ENCODE measurements at places on chromosomes 3 and 15.

GRCh38 chr3:177405191-177405672 is 207.9 kb upstream of the TBL1XR1 start:
- DNase-seq, result no peak

GRCh38 chr15:28954466-28955159 is 68.8 kb downstream of the APBA2 start:
- no peak for DNase-seq

GRCh38 chr3:197577366-197578074 is 21.8 kb upstream of the BDH1 start:
- no peak for DNase-seq

- no peak for DNase-seq
Measured at GRCh38 chr3:49626101-49626581, 48.0 kb upstream of the APEH start.

DNA sequence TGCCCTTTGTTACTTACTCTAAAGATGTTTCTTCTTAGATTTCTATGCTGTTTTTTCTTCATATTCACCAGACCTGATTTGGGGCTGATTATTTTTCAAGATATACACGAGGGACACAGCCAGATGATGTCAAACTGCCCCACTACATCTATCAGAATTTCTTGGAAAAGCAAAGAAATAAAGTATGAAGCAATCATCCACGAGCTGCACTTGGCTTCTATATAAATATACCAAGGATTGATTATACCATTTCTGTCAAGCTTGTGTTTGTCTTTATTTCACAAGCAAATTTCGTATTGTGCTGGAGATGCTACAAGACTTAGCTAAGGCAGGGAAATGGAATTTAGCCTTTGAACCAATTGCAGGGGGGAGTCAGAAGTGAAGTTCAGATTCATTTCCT is 715.1 kb upstream of the NR2F2 start:
- DNase-seq, result no peak

DNA sequence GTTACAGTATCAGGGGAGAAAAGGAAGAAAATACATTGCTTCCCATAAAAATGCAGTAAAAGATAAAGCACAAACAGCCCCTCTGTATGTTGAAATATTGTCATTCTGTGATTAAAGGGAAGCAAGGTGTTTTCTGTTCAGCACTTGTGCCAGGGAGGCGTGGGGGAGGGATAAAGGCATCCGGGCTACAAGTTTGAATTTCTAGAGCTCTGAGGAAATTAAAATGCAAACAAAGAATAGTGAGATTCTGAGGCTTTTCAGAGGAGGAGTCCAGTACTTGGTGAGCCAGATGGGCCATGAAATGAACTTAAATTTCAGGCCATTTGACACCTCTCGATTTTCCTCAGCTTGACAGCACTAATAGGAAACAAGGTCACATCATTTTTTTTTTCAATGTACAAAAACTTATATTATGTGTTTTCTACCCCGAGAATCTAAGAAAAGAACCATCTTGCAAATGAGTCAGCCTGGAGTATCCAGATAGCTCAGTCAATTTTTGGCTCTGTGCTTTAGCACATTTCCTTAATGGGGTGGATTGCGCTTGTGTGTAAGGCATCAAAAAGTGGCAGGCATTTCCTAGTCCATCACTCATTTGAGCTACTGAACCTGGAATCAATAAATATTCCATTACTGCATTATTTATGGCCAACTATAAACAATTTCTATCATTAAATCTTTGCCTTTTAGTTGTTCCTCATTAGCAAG is 640.8 kb upstream of the TBL1XR1 start:
- DNase-seq, result no peak

- no peak for DNase-seq
Measured at GRCh38 chr3:23203708-23204330, 692 bp downstream of the UBE2E2 start.

- DNase-seq, result no peak
Measured at GRCh38 chr15:35023804-35024203, 35.7 kb upstream of the ZNF770 start.

DNA sequence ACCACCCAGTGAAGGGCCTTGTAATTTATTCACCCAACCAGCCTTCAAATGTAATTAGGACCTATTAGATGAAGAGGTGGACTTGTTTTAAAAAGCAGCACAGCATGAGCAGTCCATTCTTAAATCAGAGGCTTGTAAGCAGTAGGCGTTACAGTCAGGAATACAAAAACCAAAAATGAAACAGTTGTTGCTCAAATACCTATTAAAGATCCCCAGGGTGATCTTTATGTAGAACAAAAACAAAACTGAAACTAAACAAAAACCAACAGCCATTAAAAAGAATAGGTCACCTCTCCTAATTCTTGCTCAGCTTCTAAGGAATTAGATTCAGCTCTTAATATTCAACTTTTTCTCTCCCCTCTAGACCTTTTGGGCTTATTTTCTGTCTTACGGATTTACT is 104.9 kb upstream of the ST8SIA2 start:
- no peak for DNase-seq

GRCh38 chr3:183233966-183234365 is 19.1 kb upstream of the B3GNT5 start:
- no peak for DNase-seq

GRCh38 chr3:178676942-178677790 is 140.9 kb downstream of the KCNMB2 start:
- DNase-seq, result no peak

DNA sequence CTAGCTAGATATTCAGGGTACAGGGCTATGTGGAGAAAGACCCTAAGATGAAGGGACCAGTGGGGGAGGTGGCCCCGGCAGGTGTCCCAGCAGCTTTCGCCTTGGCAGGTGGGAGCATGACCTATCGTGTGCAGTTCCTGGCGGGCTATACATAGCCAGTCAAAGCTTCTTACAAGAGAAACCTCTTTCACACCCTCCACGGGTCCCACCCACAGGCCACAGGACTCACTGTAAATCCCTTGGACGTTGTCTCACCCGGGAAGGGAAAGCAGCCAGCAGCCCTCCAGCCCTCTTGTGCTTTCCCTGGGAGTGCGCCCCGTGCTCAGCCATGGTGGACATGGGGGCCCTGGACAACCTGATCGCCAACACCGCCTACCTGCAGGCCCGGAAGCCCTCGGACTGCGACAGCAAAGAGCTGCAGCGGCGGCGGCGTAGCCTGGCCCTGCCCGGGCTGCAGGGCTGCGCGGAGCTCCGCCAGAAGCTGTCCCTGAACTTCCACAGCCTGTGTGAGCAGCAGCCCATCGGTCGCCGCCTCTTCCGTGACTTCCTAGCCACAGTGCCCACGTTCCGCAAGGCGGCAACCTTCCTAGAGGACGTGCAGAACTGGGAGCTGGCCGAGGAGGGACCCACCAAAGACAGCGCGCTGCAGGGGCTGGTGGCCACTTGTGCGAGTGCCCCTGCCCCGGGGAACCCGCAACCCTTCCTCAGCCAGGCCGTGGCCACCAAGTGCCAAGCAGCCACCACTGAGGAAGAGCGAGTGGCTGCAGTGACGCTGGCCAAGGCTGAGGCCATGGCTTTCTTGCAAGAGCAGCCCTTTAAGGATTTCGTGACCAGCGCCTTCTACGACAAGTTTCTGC is 15.0 kb downstream of the GRK7 start:
- DNase-seq, result no peak

DNA sequence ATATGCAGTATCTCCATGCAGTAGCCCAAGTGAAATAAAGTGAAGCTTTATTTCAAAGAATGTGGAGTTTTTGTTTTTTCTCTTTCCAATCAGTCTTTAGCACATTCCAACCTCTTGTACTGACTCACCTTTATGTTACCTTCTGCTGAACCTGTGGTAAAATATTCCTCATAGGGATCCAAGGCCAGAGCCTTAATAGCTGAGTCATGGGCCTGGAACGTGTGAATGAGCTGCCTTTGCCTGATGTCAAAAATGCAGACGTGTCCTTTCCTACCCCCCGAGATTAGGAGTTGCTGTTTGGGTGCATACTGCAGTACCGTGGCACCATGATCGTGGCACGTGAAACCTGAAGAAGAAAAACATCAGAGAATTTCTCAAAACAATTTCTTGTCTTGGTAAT is 108.5 kb downstream of the GLDN start:
- no peak for DNase-seq

DNA sequence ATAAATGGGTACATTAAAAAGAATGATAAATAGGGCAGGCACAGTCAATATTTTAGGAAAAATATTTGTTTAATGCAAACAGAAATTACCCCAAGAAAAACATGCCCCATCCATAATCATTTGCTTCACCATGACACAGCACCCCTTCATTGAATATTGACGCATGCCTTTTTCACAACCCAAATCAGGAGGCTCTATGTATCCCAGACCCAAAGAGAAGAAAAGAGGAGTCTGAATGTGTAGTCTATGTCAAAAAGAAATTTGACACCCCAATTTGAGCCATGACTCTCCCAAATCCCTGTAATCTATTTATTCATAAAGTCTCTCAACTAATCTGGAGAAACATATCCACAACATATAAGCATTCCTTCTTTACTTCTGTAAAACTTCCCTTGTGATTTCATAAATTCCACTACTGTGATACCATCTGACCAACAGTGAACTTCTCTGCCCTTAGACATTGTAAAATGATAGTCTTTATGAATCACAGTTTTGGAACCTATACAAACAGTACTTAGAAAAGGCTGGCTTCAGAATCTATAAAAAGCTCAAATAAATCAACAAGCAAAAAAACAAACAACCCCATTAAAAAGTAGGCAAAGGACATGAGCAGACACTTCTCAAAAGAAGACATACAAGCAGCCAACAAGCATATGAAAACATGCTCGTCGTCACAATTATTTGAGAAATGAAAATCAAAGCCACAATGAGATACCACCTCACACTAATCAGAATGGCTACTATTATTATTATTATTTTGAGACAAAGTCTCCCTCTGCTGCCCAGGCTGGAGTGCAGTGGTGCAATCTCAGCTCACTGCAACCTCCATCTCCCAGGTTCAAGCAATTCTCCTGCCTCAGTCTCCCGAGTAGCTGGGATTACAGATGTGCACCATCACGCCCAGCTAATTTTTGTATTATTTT is 53.4 kb upstream of the XRN1 start:
- no peak for DNase-seq

- DNase-seq, result no peak
Measured at GRCh38 chr15:29124581-29125381, 144.8 kb downstream of the NSMCE3 start.

DNA sequence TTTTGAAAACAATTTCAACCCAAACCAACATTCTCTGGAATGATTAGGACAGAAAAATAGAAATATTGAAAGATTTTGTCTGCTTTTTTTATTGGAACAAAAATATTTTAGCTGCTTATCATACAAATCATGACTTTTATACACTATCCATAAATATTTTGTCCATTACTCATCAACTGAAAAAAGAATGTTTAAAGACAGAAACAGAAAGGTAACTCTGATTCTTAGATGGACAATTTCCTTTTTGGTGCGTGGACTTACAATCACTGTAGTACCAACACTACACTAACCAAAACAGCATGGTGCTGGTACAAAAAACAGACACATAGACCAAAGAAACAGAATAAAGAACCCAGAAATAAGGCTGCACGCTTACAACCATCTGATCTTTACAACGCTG is 582.8 kb upstream of the CCDC54 start:
- DNase-seq, result no peak

- DNase-seq, result no peak
Measured at GRCh38 chr3:193261970-193262369, 20.9 kb downstream of the PLAAT1 start.

GRCh38 chr3:144809380-144809779 is 837.8 kb downstream of the DIPK2A start:
- DNase-seq, result no peak

DNA sequence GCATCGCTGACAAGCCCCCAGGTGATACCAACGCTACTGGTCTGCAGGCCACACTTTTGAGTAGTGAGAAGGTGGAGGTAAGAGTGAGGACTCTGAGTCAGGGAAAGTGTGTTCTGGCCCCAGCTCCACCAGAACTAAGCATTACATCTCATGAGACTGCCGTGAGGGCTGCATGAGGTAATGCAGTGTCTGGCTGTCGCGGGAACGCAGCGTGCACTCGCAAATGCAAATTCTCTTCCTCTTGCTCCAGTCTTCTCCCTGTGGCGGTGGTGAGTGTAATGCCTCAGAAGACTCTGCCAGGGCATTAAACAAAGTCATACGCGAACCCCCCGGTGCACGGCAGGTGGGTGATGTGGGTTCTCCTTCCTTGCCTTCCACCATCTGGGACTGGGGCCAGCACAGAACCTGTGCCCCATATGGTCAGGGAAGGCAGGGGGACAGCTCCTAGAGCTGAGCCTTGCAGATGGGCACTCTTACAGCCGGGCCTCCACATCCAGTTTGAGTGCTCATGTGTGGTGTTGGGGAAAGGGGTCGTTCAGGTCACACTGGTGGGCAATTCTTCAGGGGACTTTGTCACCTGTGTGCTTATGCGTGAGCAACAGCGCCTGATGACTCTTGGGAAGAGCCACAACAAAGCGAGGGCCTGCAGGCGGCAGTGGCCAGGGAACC is 175.8 kb downstream of the XXYLT1 start:
- no peak for DNase-seq

- no peak for DNase-seq
Measured at GRCh38 chr3:160018959-160019358, 30.3 kb downstream of the IL12A start.

- DNase-seq, result no peak
Measured at GRCh38 chr3:16066975-16067374, 107.5 kb upstream of the GALNT15 start.

- DNase-seq, result no peak
Measured at GRCh38 chr15:69320977-69321554, 22.4 kb downstream of the PAQR5 start.

GRCh38 chr3:46127503-46127902 is 80.6 kb downstream of the CCR1 start:
- no peak for DNase-seq

DNA sequence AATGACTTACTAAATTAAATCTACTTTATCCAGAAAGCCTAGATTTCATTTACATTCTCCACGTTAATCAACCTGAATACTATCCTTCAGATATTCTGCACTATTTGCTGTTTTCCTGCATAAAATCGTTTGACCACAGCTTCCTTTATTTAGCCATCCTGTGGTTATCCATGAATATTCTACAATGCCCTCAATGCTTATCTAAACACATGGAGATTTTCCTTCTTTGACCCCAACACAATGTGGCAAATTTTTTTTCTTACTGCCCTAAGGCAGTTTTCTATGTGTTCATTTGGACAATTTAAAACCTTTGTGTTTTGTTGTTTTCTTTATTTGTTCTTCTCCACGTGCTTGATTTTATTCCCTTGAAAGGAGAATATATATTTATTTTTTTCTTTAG is 495.5 kb upstream of the ROBO1 start:
- DNase-seq, result no peak

DNA sequence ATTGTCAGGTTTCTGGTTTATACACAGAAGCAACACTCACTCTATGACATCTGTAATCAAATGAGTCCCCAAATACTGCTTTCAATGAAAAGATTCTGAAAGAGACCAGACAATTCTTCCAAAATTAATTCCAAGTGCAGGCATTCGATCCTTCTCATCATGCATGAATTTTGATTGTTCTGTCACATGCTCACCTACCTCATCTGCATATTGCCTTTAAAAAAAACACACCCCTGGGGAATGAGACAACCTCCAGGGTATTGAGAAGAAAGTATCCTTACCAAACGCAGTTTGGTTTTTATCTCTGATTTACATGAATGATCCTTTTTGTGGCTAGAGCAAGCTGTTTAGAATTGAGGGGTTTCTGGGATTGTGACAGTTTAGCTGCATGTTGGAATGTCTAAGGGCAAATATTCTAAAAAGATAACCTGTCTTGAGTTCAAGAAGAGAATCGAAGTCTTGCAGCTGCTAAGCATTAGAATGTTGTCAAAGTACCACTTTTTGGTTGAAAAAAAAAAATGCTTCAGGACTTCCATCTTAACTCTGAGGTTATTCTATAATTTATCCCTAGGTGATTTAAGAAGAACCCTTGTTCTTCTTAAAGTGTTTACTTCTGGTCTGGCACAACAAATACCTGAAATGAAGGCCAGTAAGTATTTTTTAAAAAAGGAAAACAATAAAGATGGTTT is 653.1 kb downstream of the RBMS3 start:
- no peak for DNase-seq

Data from stimulated activated CD8-positive, alpha-beta memory T cell treated with anti-CD3 and anti-CD28 coated beads, Interleukin-4, amount 100 ng/mL, for 24 hours (primary cell).